ENCODE measurements at places on chromosomes 1 and 21.

- DNase-seq, result no peak
These were observed 12.6 kb upstream of the CD34 start for GRCh38 chr1:207923561-207923960.

GRCh38 chr1:158425027-158425426 is 1.0 kb downstream of the OR10K2 start:
- DNase-seq, result no peak

- no peak for DNase-seq
These were observed 749 bp downstream of the SDCCAG8 start for GRCh38 chr1:243256590-243256989.

- DNase-seq, result no peak
These were observed 31.0 kb downstream of the TNNT2 start for GRCh38 chr1:201346337-201346939.
